ENCODE measurements at places on chromosomes 6 and 20.

DNA sequence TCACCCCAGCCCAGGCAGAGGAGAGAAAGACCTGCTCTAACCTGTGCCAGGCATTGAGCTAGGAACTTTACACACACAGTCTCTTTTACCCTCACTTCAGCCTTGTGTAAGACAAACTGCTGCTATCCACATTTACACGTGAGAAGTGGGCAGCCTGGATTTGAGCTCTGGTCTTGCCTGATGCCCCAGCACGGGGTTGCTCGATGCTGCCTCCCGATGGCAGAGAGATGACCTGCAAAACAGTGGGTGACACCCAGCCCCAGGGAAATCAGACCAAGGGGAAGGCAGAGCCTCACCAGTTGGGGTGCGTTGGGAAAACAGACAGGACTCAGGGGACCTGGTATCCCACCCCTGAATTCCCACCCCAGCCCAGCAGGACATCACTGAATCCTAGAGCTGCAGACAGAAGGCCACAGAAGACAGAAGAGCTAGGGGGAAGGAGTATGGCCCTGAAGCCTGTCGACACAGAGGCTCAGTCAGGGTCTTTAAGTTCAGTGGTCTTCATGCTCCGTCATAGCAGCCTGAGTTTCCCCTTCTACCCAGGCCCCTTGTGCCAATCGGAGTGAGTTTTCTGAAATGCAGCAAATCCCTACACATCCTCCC, 990 bp downstream of the BPI start:
- no peak overlapping the region for H3K27ac ChIP-seq
- no peaks in the 10 kb centered on the region for H3K36me3 ChIP-seq
- H3K4me1 ChIP-seq, result peaks cover 26% of the 10 kb centered on the region
- peaks cover 73% of the 10 kb centered on the region for H3K27me3 ChIP-seq

- no peaks in the 10 kb centered on the region for H3K4me1 ChIP-seq
- ATAC-seq, result no peak
- H3K36me3 ChIP-seq, result no peaks in the 10 kb centered on the region
- no peaks in the 10 kb centered on the region for H3K27me3 ChIP-seq
Observed at GRCh38 chr6:113830140-113830539, 27.0 kb upstream of the MARCKS start.

DNA sequence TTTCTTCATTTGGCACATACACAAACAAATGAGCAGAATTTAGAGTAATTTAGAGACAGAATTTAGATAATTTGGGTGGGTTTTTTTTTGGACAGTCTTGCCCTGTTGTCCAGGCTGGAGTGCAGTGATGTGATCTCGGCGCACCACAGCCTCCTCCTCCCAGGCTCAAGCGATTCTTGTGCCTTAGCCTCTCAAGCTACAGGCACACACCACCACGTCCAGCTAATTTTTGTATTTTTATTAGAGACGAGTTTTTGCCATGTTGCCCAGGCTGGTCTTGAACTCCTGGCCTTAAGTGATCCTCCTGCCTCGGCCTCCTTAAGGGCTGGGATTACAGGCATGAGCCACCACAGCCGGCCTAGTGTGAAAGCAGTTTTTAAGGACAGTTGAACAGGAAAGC, 127.8 kb downstream of the MTHFD1L start:
- no peaks in the 10 kb centered on the region for H3K27me3 ChIP-seq
- H3K27ac ChIP-seq, result no peak overlapping the region
- H3K4me3 ChIP-seq, result no peak overlapping the region
- no peak for ATAC-seq
- H3K36me3 ChIP-seq, result peaks cover 52% of the 10 kb centered on the region
- no peaks in the 10 kb centered on the region for H3K4me1 ChIP-seq

DNA sequence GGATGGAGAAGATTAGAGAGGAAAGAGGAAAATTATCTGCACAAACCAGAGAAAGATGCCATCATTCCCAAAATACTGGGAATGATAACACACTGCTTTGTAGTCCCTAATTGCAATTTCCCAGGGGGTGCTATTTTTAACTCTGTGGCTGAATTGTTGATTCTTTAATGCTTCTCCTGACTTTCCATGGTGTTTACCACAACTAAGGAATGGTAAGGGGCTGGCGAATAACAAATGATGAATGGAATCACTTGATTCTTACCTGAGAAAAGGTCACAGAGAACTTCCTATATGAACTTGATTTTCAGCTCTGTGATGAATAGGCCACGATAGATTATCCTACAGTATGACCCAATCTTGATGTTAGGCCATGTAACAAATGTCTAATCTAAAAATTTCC, 22.0 kb upstream of the IGF2R start:
- H3K4me1 ChIP-seq, result peaks cover 1% of the 10 kb centered on the region
- no peak for ATAC-seq
- peaks cover 20% of the 10 kb centered on the region for H3K27me3 ChIP-seq

GRCh38 chr6:247351-247750, 44.9 kb upstream of the DUSP22 start:
- no peak for ATAC-seq
- no peak overlapping the region for H3K4me3 ChIP-seq
- H3K36me3 ChIP-seq, result no peaks in the 10 kb centered on the region
- H3K27me3 ChIP-seq, result no peaks in the 10 kb centered on the region
- peaks cover 26% of the 10 kb centered on the region for H3K4me1 ChIP-seq
- H3K27ac ChIP-seq, result no peak overlapping the region

DNA sequence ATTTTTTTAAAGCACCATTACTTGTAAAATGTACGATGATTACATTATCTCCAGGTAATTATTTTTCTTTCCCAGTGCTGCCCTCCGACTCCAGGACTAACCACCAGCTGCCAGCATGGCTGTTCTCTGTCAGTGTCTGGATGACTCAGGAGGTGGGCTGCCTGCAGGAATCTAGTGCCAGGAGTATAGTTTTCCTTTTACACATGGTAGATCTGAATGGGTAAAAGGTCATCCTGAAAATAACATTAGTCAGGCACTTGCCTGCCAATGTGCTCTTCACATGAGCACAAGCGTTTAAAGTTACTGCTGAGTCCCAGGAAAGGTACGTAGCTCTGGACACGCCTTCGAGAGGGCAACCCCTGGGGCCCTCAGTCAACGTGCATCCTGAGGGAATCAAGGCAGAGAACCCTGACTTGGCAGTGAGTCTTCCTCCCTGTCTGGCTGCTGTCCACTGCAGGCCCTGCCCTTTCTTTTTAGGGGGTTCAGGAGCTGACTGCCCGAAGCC, 2.4 kb downstream of the DYNLT1 start:
- peak overlapping the region; percentile 95 for H3K4me3 ChIP-seq
- ATAC-seq, result no peak
- peak overlapping the region; percentile 81 for H3K27ac ChIP-seq
- peaks cover 68% of the 10 kb centered on the region for H3K4me1 ChIP-seq
- no peaks in the 10 kb centered on the region for H3K27me3 ChIP-seq

- H3K36me3 ChIP-seq, result peaks cover 37% of the 10 kb centered on the region
- ATAC-seq, result no peak
- peaks cover 66% of the 10 kb centered on the region for H3K4me1 ChIP-seq
- H3K27me3 ChIP-seq, result no peaks in the 10 kb centered on the region
Observed at GRCh38 chr20:64074184-64074789, 5.0 kb downstream of the RGS19 start.
